ENCODE measurements at places on chromosomes 5 and 9. TPM values are rescaled to one million over a fixed set of nuclear protein-coding genes. Genes with fewer than 3 reads are reported as not detected.

OLFM1 gene
- 34.1 TPM for total RNA-seq

NR5A1 gene
- total RNA-seq, result 199 TPM

FGF18 gene
- total RNA-seq, result 0.61 TPM

ANXA1 gene
- total RNA-seq, result 103 TPM

PCDHB15 gene
- total RNA-seq, result 1.1 TPM

WDR31 gene
- 16.5 TPM for total RNA-seq

- H3K27ac ChIP-seq, result no peak overlapping the region
- no peak for DNase-seq
- no peaks in the 10 kb centered on the region for H3K27me3 ChIP-seq
- H3K36me3 ChIP-seq, result no peaks in the 10 kb centered on the region
- H3K4me1 ChIP-seq, result no peaks in the 10 kb centered on the region
Measured at GRCh38 chr5:144971108-144971850, 800.6 kb downstream of the KCTD16 start.

- DNase-seq, result no peak
- H3K4me1 ChIP-seq, result peaks cover under 1% of the 10 kb centered on the region
- no peak overlapping the region for H3K27ac ChIP-seq
- no peaks in the 10 kb centered on the region for H3K27me3 ChIP-seq
- no peak overlapping the region for H3K4me3 ChIP-seq
Measured at GRCh38 chr9:94663140-94663539, 23.8 kb upstream of the FBP1 start.

- no peaks in the 10 kb centered on the region for H3K27me3 ChIP-seq
- no peak overlapping the region for H3K27ac ChIP-seq
- no peak overlapping the region for H3K4me3 ChIP-seq
Measured at GRCh38 chr9:76294301-76294700, 99.9 kb downstream of the RFK start.

GRCh38 chr9:100150214-100150613 is 51.2 kb downstream of the INVS start:
- no peaks in the 10 kb centered on the region for H3K4me1 ChIP-seq
- no peak overlapping the region for H3K27ac ChIP-seq
- DNase-seq, result peak; percentile 13

- peaks cover 26% of the 10 kb centered on the region for H3K4me1 ChIP-seq
- no peaks in the 10 kb centered on the region for H3K36me3 ChIP-seq
- no peak overlapping the region for H3K4me3 ChIP-seq
Measured at GRCh38 chr9:109328978-109329637, 8.2 kb upstream of the EPB41L4B start.

DNA sequence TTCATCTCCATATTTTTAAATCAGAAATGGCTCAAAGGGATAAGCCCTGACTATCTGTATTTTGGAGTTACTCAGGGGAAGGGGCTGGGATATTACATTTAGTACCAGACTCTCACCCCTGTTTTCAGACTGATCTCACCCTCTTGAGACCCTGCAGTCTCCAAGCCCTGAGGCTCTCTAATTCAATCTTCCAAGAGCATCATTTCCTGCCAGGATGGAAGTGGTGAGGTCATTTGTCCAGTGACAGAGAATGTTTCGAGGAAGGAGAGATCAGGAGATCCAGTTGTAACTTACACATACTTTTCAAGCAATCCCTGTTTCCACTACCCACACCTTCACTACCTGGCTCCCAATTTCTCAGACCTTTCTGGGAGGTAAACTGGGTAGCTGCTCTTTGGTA is 295.5 kb upstream of the EFNA5 start:
- H3K4me1 ChIP-seq, result no peaks in the 10 kb centered on the region
- H3K27ac ChIP-seq, result no peak overlapping the region
- no peak for DNase-seq
- no peak overlapping the region for H3K4me3 ChIP-seq
- H3K27me3 ChIP-seq, result no peaks in the 10 kb centered on the region

- H3K36me3 ChIP-seq, result no peaks in the 10 kb centered on the region
- no peak for DNase-seq
Measured at GRCh38 chr5:82584631-82585030, 306.5 kb upstream of the RPS23 start.

GRCh38 chr9:32251539-32251938 is 132.9 kb upstream of the ACO1 start:
- H3K36me3 ChIP-seq, result no peaks in the 10 kb centered on the region
- DNase-seq, result peak; percentile 67
- no peaks in the 10 kb centered on the region for H3K27me3 ChIP-seq
- no peaks in the 10 kb centered on the region for H3K4me1 ChIP-seq
- no peak overlapping the region for H3K4me3 ChIP-seq

DNA sequence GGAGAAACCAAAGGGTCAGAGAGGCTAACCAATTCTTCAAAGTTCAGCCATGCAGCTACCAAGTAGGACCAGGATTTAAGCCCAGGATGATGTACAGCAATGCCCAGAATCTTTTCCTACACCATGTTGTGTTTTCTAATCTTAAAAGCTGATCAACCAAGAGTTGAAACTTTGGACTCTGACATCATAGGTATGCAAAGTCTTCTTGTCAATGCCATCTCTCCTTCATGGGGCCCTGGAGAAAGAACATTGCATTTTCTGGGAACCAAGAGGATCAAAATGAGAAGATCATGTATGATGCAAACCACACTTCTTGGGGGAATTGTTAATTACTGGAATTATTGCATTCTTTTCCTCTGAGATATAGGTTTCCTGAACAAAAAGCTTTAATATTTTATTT is 54.4 kb upstream of the XPA start:
- H3K36me3 ChIP-seq, result no peaks in the 10 kb centered on the region
- no peak for DNase-seq
- no peak overlapping the region for H3K27ac ChIP-seq
- H3K4me1 ChIP-seq, result peaks cover 5% of the 10 kb centered on the region
- no peaks in the 10 kb centered on the region for H3K27me3 ChIP-seq

DNA sequence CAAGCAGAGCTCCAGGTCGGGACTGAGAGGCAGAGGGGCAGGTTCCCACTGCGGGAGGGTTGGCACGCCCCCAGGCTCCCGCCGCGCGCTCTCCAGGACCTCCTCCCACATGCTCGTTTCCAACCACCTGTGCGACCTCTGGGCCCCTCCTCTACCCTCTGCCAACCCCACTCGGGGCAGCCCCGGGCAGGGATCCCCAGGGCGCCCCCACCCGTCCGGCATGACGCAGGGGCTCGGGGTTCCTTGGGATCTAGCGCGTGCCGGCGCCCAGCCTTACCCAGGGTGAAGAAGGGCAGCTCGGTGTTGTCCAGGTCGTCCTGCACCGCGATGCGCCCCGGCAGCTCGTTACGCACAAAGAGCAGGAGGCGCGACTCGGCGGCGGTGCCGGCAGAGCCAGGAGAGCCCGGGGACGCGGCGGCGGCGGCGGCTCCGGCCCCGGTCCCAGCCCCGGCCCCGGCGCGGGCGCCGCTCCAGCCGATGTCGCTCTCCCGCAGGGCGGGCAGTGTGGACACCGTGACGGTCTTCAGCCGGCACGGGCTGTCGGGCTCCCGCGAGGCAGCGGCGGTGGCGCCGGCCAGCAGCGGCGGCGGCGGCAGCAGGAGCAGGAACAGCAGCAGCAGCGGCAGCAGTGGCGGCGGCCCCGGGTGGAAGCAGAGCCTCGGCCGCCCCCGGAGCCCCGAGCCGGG is 494 bp downstream of the ASTN2 start:
- H3K27ac ChIP-seq, result no peak overlapping the region
- H3K36me3 ChIP-seq, result no peaks in the 10 kb centered on the region
- no peak for DNase-seq
- no peaks in the 10 kb centered on the region for H3K4me1 ChIP-seq

DNA sequence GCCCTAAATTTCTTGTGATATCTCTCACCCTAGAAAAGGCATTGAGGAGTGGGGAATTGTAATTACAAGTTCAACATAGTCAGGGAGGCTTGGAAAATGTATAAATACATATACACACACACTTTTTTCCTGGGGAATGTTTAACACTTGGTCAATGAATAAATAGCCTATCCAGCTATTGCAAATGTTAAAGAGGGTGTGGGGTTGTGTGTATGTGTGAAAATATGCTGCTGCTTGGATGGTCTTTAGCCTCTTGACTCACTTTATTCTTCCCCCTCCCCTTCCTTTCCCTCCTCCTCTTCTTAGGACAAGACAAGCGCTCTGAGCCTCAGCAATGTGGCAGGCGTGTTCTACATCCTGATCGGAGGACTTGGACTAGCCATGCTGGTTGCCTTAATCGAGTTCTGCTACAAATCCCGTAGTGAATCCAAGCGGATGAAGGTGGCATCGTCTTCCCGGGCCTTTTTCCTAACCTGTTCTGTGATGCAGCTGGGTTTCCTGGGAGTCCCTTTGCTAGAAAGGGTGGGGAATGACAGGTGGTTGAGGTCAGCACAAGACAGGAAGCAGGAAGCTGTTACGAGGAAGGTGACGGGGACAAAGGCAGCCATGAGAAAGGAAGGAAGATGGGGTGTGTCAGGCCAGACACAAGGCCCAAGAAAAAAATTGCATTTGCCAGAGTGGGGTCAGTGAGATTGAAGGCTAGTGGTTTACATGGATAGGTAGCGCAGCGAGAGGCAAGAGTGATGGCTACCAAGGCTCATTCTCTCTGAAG is 236.5 kb downstream of the FAM114A2 start:
- H3K4me3 ChIP-seq, result no peak overlapping the region
- H3K36me3 ChIP-seq, result no peaks in the 10 kb centered on the region
- H3K27me3 ChIP-seq, result no peaks in the 10 kb centered on the region
- no peaks in the 10 kb centered on the region for H3K4me1 ChIP-seq

DNA sequence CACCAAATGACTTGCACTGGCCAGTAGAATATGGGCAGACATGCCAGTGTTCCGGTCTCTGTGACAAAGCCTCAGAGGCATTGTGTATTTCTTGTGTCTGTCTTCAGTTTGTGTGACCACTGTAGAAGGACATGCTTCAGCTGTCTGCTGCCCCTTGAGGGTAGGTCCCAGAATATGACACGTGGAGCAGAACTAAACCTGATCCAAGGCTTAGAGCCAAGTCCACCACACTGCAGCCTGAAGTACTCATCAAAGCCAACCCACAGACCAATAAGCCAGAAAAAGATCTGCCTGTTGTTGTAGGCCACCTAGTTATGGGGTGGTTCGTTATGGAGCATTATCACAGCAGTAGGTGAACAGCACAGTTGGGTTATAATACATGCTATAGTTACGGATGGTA is 468.9 kb downstream of the PSAT1 start:
- no peaks in the 10 kb centered on the region for H3K36me3 ChIP-seq
- DNase-seq, result no peak
- no peak overlapping the region for H3K4me3 ChIP-seq
- H3K27ac ChIP-seq, result no peak overlapping the region
- no peaks in the 10 kb centered on the region for H3K27me3 ChIP-seq

DNA sequence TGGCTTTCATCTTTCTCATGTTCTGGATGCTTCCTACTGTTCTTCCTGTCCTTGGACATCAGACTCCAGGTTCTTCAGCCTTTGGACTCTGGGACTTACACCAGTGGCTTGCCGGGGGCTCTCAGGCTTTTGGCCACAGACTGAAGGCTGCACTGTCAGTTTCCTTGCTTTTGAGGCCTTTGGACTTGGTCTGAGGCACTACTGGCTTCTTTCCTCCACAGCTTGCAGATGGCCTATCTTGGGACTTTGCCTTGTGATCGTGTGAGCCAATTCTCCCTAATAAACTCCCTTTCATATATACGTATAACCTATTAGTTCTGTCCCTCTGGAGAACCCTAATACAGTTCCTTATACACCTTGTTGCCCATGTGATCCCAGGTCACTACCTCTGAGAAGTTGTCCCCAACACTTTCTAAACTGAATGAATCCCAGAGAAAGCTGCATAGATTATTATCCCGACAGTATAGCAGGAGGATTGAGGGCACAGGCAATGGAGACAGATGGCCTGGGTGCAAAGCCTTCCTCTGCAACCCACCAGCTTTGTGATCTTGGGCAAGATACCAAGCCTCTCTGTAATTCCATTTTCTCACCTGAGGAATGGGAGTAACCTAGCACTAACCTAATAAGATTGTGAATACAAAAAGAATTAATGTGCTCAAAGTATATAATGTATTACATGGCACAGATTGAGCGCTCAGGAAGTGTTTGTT is 449.6 kb upstream of the BRINP1 start:
- H3K27me3 ChIP-seq, result no peaks in the 10 kb centered on the region
- no peaks in the 10 kb centered on the region for H3K36me3 ChIP-seq
- H3K27ac ChIP-seq, result no peak overlapping the region
- DNase-seq, result no peak
- H3K4me1 ChIP-seq, result no peaks in the 10 kb centered on the region
- H3K4me3 ChIP-seq, result no peak overlapping the region

DNA sequence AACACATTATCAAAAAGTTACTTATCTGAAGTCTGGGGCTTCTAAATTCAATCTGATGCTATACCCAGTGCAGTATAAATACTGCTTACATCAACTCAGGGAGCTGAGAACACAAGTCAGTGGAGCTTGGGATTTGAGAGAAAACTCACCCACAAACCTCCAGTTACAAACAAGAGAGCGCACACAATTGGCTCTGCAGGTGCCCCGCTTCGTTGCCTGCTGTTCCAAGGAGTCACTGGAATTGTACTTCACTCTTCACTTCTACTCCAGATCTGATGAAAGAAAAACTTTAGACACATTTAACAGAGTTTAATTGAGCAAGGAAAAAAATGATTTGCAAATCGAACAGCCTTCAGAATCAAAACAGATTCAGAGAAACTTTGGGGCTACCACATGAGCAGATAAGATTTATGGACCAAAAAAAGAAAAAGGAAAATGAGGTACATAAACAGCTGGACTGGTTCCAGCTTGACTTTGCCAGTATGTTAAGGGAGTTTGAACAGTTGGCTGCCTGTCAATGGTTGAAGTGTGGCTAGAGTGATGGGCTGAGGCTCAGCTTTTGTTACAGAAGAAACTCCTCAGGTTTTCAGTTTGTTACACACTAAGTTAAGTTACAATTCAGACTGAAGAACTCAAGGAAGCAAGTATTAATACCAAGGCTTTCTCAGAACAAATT is 156.6 kb downstream of the AOPEP start:
- no peak overlapping the region for H3K27ac ChIP-seq
- no peaks in the 10 kb centered on the region for H3K27me3 ChIP-seq
- H3K36me3 ChIP-seq, result no peaks in the 10 kb centered on the region
- no peak for DNase-seq
- no peak overlapping the region for H3K4me3 ChIP-seq
- peaks cover 8% of the 10 kb centered on the region for H3K4me1 ChIP-seq

- H3K4me1 ChIP-seq, result no peaks in the 10 kb centered on the region
- no peak overlapping the region for H3K4me3 ChIP-seq
- no peak overlapping the region for H3K27ac ChIP-seq
Measured at GRCh38 chr5:141211-141610, 49.2 kb downstream of the PLEKHG4B start.

DNA sequence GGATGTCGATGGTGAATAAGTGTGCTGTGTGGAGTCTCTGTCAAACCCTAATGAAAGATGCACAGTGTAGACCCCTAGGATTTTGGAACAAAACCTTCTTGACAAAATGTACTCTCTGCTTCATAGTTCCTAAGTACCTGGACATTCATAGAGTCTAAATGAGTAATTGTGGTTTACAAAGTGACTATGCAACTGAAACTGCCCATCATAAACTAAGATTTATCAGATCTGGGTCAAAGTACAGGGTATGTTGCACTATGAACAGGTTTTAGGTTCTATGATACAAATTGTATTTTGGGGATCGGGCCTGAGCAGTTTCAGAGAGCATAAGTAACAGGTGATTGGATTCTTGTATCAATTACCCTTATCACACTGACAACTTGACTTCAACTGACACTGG is 79.4 kb downstream of the LURAP1L start:
- no peak for DNase-seq
- H3K27me3 ChIP-seq, result no peaks in the 10 kb centered on the region
- H3K27ac ChIP-seq, result no peak overlapping the region
- H3K4me1 ChIP-seq, result no peaks in the 10 kb centered on the region
